ENCODE measurements at places on chromosomes 4 and X.

GRCh38 chr4:66246643-66247042 lies 576.4 kb upstream of the EPHA5 start:
- DNase-seq, result no peak

- DNase-seq, result no peak
Measured at GRCh38 chr4:2929469-2929868, 33.7 kb downstream of the NOP14 start.

- DNase-seq, result no peak
Measured at GRCh38 chr4:23232987-23233386, 540.2 kb downstream of the GBA3 start.

DNA sequence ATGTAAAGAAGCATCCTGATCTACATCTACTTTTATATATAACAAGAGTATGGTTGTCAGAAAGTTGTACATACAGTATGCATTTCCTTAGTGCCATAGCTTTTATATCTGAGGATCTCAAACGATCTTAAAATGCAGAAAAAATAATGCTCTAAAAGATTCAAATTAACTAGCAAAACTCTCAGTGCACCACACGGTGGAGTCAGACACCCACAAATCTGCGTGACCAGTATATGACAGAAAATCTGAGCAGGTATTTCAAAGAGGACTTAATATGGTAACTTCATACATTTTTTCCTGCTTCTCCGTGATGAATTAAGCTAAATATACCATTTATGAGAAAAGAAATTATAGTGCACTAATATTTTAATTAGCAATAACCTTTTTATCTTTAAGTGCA lies 803.0 kb downstream of the DMD start:
- no peak for DNase-seq

GRCh38 chr4:53511014-53511413 lies 80.3 kb downstream of the LNX1 start:
- DNase-seq, result no peak

- DNase-seq, result no peak
Measured at GRCh38 chr4:19319607-19320006, 932.1 kb upstream of the SLIT2 start.

GRCh38 chrX:153926552-153926857 lies 441 bp upstream of the ARHGAP4 start:
- no peak for DNase-seq

DNA sequence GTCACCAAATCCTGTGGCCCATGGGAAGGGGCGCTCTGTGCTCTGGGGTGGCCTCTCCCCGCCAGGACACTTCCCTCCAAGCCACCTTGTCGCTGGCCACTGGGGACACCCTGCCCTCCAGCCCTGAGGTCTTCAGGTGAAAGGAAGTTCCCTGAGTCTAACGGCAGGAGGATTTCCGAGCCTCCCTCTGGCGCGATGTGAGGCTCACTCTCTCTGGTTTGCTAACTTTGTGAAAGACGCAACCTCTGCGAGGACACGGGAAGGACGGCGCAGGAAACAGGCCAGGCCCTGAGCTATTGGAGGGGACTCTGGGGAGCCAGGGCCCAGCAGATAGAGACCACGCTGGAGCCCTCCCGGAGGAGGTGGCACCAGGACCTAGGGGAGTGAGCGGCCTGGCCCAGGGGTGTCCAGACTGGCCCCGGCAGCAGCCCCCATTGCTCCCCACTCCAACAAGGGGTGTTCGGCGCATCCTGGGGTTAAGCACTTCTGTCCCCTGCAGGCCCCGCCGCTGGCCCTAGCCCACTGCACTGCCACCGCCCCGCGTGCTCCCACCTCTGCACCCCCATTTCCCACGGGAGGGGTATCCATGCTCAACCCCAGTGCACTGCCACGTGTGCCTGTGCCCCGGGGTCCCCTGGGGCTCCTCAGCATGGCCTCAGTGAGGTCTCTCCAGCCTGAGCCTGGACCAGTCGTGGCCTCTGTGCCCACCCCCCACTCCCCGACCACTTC lies 72.2 kb upstream of the MXD4 start:
- DNase-seq, result no peak

DNA sequence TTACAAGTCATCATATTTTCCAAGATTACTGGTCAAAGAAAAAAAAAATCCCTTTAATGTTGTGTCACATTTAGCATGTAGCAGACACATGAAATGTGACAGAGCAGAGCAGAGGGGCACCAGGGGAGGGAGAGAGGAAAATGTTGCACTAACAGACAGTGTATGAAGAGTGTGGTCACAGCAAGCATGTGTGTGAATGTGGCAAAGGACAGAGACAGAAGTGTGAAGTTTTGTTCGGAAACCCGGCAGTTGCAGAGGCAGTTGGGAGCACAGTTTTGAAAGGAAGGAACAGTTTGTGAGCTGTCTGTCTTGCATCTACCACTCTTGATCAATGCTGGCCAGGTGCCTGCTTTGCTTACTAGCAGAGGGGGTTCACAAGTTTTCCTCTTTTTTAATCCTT lies 83.9 kb upstream of the MAP3K15 start:
- DNase-seq, result no peak

- no peak for DNase-seq
Measured at GRCh38 chrX:2767631-2768455, 16.0 kb downstream of the XG start.

Measured in midbrain (tissue), 1 donor.